ENCODE measurements at places on chromosomes 3 and 15. TPM values are rescaled to one million over a fixed set of nuclear protein-coding genes. Genes with fewer than 3 reads are reported as not detected.

Gene TM4SF4
- total RNA-seq, result not detected

Gene PAQR5
- total RNA-seq, result 1.6 TPM

Gene MELTF
- total RNA-seq, result 8.8 TPM

Gene PPP1R14D
- total RNA-seq, result not detected

Gene HCLS1
- total RNA-seq, result 1.2 TPM

Gene GNAT1
- total RNA-seq, result not detected

Gene SLC28A1
- not detected for total RNA-seq

Gene NUDT16
- 16.9 TPM for total RNA-seq

Gene MKRN3
- total RNA-seq, result not detected

Gene TTLL13
- not detected for total RNA-seq

Gene DGKG
- not detected for total RNA-seq

Gene ROPN1
- total RNA-seq, result not detected

Gene PLA2G4D
- total RNA-seq, result 0.33 TPM

GRCh38 chr3:12490547-12490946 lies 6.3 kb downstream of the TSEN2 start:
- DNase-seq, result no peak

DNA sequence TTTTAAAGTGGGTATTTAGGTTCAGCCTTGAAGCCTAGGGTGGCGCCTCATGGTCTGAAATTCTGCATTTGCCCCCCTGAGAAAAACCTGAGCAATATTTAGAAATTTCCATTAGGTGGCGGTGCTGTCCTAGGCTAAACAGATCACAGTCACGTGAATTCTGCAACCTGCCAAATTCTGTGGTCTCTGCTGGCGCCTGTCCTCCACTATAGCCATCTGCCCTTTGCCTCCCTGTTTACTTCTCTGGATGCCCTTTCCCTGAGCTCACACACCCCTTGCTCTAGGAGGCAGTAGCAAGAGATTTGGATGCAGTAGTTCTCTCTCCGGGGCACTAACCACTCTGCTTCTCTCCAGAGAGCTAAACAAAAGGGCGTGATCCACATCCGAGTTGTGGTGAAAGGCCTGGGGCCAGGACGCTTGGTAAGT lies 9.1 kb downstream of the MRPS11 start:
- peak; percentile 65 for DNase-seq

DNA sequence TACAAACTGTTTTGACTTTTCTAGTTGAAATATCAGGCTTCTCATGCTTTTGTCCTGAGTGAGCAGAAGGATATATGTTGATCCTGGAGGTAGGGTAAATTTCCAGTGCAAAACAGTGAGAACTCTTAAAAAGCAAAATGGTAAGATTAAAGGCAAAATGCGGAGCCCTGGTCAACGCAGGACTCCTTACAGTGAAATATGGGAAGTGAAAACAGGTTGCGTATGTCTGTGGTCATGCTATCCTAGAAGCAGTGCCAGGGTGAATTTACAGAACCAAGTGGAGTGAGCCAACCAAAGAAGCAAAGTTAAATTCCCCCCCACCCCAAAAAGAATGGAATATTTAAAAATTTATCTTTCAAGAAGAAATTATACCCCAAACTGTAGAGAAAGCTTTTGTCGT lies 256.4 kb downstream of the NR2F2 start:
- DNase-seq, result no peak

- DNase-seq, result no peak
Observed at GRCh38 chr3:156840826-156841689, 14.9 kb downstream of the LEKR1 start.

- no peak for DNase-seq
Observed at GRCh38 chr15:92922418-92923002, 22.4 kb downstream of the CHD2 start.

GRCh38 chr3:38314764-38315487 lies 31.7 kb upstream of the XYLB start:
- DNase-seq, result no peak

- DNase-seq, result no peak
Observed at GRCh38 chr15:41836713-41837454, 1.8 kb upstream of the PLA2G4B start.

GRCh38 chr3:134693226-134693625 lies 42.4 kb upstream of the KY start:
- DNase-seq, result no peak

GRCh38 chr3:186976837-186977750 lies 46.8 kb downstream of the ST6GAL1 start:
- peak; percentile 43 for DNase-seq

- no peak for DNase-seq
Observed at GRCh38 chr3:55074796-55075195, 146.9 kb upstream of the LRTM1 start.

- no peak for DNase-seq
Observed at GRCh38 chr3:32814361-32814760, 3.4 kb upstream of the TRIM71 start.

DNA sequence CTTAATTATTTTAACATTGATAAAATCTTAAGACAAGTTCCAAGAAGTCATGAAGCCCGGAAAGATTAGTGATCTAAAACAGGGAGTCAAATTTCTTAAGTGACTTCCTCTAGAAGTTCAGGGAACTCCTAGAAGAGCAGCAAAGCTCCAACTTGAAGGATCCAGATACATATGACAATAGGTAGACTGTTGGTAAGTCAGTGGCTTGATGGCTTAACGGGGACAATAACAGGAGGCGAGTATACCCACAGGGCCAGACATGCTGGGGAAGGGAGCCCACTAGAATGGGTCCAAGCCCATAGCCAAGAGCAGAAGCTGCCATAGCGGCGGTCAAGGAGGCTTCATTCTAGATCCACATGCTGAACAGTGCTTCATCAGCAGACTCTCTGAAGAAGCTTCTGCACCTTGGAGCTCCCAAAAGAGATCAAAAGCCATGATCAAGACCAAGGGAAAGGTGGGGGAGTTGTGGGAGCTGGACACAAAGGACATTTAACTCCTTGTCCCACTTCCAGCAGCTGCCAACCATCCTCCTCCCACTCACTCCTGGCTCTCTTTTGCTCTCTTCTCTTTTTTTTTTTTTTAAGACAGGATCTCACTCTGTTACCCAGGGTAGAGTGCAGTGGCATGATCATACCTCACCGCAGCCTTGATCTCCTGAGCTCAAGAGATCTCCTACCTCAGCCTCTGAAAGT lies 10.2 kb upstream of the CA12 start:
- no peak for DNase-seq

- DNase-seq, result peak; percentile 84
Observed at GRCh38 chr3:66372681-66373350, 128.0 kb downstream of the LRIG1 start.

DNA sequence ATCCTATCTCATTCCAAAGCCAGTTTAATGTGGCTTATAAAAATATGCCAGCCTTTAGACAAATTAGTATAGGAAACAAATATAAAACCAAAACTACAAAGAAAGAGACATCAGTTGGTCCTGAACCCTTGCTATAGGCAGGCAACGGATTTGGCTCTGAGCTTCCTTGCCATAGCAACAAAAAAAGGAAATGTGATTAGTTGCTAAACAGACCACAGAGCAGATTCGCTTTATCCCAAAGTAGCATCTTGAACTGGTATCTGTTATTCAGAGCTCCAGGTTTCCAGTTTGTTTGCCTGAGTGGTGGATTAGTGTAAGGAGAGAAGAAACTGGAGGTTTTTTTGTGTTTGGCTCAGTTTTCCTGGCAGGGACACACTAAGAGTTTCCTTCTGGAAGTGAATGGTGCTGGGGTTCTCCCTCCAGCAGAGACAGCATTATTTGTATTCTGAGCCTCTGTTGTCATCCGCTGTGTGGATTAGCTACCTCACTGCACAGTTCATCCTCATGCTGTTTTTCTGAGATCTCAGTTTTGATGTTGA lies 44.1 kb downstream of the CHST2 start:
- no peak for DNase-seq

- peak; percentile 35 for DNase-seq
Observed at GRCh38 chr3:42819351-42819965, 10.2 kb downstream of the ACKR2 start.

DNA sequence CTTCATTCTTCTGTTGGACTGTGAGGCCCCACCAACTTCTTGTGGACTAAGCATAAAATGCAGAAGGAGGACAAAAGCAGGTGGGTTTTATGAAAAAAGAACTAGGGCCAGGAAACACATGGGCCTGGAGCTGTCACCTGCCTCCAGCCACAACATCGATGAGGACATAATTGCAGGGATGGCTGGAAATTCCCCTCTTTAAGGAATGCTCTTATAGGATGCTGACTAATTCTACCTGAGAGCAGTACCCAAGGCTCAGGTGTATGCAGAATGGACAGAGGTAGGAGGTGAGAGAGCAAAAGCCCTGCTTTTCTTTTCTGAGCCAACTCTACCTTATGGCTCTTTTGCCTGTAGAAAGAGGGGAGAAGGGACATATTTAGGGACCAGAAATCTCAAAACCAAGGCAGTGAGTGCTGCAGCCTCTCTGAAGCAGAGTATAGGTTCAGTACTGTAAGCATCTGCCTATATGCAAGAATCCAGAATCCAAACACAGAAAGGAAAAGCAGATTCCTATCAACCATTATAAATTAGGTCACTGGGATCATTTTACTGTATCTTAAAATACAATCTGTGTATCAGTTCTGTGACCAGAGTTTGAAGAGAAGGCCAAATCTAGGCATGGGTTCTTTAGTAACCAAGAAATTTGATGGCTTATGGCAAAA lies 205.3 kb upstream of the WNT5A start:
- no peak for DNase-seq

- DNase-seq, result no peak
Observed at GRCh38 chr3:141714671-141715070, 23.4 kb upstream of the RNF7 start.

GRCh38 chr3:172152874-172153273 lies 113.5 kb downstream of the FNDC3B start:
- no peak for DNase-seq

DNA sequence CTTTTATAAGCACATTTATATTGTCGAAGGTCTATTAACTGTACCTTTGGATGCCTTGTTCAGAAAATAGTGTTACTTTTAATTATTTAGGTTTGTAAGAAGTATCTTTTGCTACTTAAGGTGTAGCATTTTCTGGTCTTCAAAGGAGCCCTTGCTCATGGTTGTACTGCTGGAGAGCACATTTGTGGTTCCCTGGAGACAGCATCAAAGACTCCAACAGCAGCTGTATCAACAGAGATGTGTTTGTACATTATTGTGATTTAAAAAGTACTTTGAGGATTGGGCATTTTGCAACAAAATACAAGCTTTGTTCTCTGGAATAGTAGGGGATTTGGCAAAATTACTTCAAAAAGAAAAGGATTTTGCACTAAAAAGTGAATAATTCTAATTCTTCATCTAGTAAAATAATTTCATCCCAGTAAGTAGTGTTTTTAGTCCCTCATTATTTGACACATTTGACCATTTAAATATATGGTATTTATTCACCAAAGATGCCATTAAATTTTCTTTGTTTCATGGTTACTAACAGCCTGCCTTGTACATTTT lies 16.5 kb downstream of the TBC1D23 start:
- DNase-seq, result no peak

GRCh38 chr3:45537970-45538640 lies 56.4 kb upstream of the LIMD1 start:
- DNase-seq, result no peak

DNA sequence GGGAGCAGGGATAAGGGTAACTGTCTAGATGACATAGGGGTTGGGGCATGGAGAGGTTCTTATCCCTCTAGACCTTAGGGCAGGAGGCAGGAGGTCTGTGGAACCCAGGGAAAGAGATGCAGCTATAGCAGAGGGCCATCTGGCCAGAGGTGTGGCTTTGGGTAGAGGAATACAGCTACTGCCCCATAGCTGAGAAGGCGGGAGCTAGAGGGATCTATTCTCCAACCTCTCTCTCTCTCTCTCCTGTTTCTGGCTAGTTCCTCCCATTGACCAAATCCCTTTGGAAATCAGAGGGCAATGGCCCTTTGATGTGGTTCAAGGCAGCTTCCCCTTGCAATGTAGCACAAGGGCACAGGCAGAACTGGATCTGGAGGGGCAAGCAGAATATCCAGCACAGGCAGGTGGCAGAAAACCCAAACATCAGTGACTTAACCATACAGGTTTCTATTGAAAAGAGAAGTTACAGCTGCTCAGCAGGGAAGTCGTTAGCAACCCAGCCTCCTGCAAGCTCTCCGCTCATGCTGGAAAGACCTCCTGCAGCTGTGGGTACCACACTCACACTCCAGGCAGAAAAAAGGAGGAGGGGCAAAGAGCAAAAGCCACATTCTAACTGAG lies 22.3 kb upstream of the LMOD3 start:
- DNase-seq, result peak; percentile 71

DNA sequence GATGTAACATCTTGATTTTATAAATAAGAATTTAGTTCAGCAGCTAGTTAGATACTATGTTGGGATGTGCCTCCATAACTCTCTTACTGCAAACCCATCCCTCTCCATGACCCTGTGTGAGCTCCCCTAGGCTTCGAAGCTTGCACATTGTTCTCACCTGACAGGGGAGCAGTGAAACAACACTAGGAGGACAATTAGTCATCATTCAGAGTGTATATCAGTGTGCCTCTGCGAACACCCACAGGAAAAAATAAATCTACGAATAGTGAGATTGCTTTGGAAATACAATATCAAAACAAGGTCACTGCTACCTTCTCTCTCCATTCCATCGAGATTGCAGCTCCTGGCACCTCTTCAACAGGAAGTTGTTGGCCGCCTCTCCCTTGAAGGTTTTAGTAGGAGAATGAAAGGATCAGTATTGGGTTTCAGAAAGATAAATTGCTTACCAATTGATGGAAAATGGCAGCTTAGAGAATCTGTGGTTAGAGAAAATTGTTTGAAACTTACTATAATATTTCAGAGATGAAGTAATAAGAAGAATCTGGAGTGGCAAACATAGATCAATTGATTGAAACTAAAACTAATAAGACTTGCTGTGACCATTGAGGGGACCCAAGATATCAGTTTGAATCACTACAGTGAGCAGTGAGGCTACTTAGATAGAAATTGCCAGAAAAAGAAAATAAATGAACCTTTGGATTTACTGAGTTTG lies 103.2 kb downstream of the CHL1 start:
- no peak for DNase-seq

GRCh38 chr3:535566-536416 lies 339.2 kb downstream of the CHL1 start:
- peak; percentile 72 for DNase-seq

- DNase-seq, result no peak
Observed at GRCh38 chr15:88242586-88243555, 13.7 kb downstream of the NTRK3 start.

DNA sequence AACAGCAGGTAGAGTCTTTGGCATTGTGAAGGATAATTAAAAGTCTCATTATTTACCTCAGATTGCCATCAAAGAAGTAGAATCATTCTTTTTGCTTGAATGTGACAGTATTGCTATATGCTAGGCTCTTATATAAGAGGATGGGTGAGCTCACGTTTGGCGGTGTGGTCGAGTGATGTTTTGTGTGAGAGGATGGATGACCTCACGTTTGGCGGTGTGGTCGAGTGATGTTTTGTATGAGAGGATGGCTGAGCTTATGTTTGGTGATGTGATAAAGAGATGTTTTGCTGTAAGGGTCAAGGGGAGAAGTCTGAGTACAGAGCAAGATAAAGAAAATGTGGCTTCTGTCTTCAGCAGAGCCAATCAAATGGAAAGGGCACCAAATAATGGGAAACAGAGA lies 299.6 kb upstream of the NR2E3 start:
- DNase-seq, result no peak

DNA sequence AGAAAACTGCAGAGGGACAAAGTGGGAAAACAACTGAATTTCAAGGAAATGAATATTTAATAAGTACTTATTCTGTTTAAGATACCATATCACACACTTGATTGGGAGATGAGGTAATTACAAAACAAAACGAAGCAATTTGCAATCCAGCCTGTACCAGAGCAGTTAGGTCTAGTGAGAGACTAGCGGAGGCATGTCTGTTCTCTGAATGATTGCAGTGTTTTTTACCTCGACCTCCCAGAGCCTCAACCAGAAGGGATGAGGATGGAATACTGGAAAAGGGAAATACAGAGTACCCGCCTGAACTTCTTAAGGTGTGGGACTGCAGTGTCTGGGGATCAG lies 59.5 kb downstream of the PIK3CB start:
- no peak for DNase-seq
